PC-9 (cell line): ENCODE measurements at places on chromosomes 11 and 22. TPM values are rescaled to one million over a fixed set of nuclear protein-coding genes. Genes with fewer than 3 reads are reported as not detected.

Gene ALX4
- not detected in 2 replicates for total RNA-seq

Gene EED
- total RNA-seq: 33.4 and 37.4 TPM in 2 replicates

Gene TSSK2
- total RNA-seq: not detected in 2 replicates

Gene POLD3
- 41.2 and 44.1 TPM in 2 replicates for total RNA-seq

- DNase-seq: no peak
- H3K27me3 ChIP-seq: no peaks in the 10 kb centered on the region
- H3K27ac ChIP-seq: no peak overlapping the region
- no peak overlapping the region for H3K4me3 ChIP-seq
- no peaks in the 10 kb centered on the region for H3K36me3 ChIP-seq
Observed at GRCh38 chr11:25339281-25339680, 842.4 kb downstream of the LUZP2 start.

- H3K27me3 ChIP-seq: peaks cover 100% of the 10 kb centered on the region
- H3K4me1 ChIP-seq: no peaks in the 10 kb centered on the region
- no peaks in the 10 kb centered on the region for H3K36me3 ChIP-seq
- no peak for DNase-seq
- no peak overlapping the region for H3K4me3 ChIP-seq
Observed at GRCh38 chr11:117548876-117549275, 221.2 kb downstream of the CEP164 start.

- no peaks in the 10 kb centered on the region for H3K27me3 ChIP-seq
- H3K36me3 ChIP-seq: no peaks in the 10 kb centered on the region
- no peak overlapping the region for H3K4me3 ChIP-seq
- DNase-seq: no peak
- no peak overlapping the region for H3K27ac ChIP-seq
Observed at GRCh38 chr11:27204529-27204928, 158.5 kb downstream of the CCDC34 start.

GRCh38 chr11:66242095-66242765, 26.2 kb upstream of the RAB1B start:
- no peak overlapping the region for H3K4me3 ChIP-seq
- DNase-seq: no peak
- no peaks in the 10 kb centered on the region for H3K36me3 ChIP-seq
- no peaks in the 10 kb centered on the region for H3K27me3 ChIP-seq
- no peak overlapping the region for H3K27ac ChIP-seq

DNA sequence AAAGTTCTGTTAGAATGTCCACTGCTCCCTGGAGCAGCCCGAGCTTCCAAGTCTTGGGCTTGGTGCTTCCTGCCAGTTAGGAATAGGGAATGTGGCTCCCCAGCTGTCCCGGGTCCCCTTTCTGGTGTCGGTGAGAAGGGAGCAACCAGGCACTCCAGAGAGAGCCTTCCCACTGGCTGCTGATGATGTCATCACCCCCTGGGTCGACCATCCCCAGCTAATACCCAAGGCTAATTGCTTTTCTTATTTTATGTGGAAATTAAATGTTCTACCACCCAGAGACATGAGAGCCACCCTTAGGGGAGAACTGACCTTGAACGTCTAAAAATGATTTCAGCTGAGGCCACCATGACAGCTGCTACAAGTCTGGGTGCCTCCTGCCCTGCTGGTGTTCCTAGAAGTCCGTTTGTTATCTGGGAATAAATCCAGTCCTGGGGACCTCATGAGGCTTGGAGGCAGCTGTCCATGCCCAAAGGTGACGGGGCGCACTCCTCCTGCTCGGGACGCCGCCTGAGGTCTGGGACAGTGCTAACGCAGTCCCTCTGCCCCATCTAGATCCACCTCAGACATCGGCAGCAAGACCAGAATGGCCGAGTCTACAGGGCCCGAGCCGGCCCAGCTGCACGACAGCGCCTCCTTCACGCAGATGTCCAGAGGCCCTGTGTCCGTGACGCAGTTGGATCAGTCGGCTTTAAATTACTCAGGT, 42.3 kb downstream of the C11orf91 start:
- H3K4me3 ChIP-seq: no peak overlapping the region
- H3K27me3 ChIP-seq: no peaks in the 10 kb centered on the region
- no peaks in the 10 kb centered on the region for H3K36me3 ChIP-seq
- no peaks in the 10 kb centered on the region for H3K4me1 ChIP-seq
- DNase-seq: no peak

DNA sequence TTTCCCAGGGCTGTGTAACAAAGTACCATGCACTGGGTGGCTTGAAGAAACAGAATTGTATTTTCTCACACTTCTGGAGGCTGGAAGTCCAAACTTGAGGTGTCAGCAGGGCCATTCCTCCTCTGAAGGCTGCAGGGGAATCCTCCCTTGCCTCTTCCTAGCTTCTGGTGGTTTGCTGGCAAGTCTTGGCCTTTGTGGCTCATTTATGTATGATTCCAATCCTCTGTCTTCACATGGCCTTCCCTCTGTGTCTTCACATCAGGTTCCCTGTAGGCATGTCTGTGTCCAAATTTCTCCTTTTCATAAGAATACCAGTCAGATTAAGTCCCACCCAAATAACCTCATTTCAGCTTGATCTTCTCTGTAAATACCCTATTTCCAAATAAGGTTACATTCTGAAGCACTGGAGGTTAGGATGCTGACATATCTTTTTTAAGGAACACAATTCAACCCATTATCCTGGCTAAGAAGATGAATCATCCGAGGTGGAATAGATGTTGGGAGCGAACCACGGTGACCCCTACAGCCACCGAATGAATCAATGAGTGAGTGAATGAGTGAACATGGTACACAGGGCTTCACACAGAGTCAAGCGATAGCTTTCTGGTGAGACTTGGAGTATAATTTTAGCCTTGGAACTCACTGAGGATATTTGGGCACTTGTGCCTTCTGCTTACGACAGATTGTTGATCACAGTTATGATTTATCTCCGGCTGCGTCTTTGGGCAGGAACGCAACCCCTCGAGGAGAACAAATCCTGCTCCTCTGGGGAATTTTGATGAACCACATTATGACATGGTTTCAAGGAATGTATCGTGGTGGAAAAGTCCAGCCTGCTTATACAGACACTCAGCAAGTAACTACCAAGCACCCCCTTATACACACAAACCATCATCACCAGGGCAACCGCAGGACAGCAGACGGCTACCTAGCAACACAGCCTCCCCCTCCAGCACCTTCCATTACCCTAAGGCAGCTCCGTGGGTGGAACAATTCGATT, 34.3 kb upstream of the MICAL2 start:
- H3K27ac ChIP-seq: no peak overlapping the region
- no peaks in the 10 kb centered on the region for H3K27me3 ChIP-seq
- H3K4me3 ChIP-seq: no peak overlapping the region
- H3K4me1 ChIP-seq: peaks cover 31% of the 10 kb centered on the region
- DNase-seq: peak; percentile 41
- H3K36me3 ChIP-seq: no peaks in the 10 kb centered on the region

- peaks cover 70% of the 10 kb centered on the region for H3K27me3 ChIP-seq
- H3K4me1 ChIP-seq: no peaks in the 10 kb centered on the region
- no peak overlapping the region for H3K27ac ChIP-seq
Observed at GRCh38 chr22:44183287-44183588, 2.5 kb downstream of the PARVG start.

GRCh38 chr22:38872831-38873248, 824 bp upstream of the CBX6 start:
- H3K27me3 ChIP-seq: no peaks in the 10 kb centered on the region
- H3K36me3 ChIP-seq: peaks cover 3% of the 10 kb centered on the region; the same call in 1 of the 2 replicates
- no peak for DNase-seq
- peak overlapping the region; percentile 62; the same call in 1 of the 2 replicates for H3K27ac ChIP-seq
- H3K4me3 ChIP-seq: peak overlapping the region; percentile 83

DNA sequence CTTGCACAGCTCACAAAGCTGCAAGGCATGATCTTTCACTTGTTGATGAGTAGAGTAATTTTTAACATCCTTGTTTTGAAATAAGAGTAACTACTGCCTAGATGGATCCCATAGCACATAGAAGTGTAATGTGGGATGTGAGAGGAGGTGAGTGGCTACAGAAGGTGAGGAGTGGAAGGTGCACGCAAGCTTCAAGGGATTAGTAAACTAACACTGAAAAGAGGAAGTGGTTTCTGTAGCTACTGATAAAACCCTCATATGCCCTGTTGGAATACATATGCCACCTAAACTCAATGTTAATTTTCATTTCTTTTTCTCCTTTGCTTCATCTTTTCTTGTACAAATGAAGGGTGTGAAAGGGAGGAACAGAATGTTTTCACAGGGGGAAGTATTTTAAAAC, 22.0 kb upstream of the CTSC start:
- peaks cover 37% of the 10 kb centered on the region for H3K4me1 ChIP-seq
- no peak overlapping the region for H3K27ac ChIP-seq
- DNase-seq: no peak

- H3K4me3 ChIP-seq: no peak overlapping the region
- H3K36me3 ChIP-seq: 0 out of 2 replicates have a peak, but pooled peaks cover 5% of the 10 kb centered on the region
- H3K4me1 ChIP-seq: peaks cover 38% of the 10 kb centered on the region
- no peaks in the 10 kb centered on the region for H3K27me3 ChIP-seq
- peak overlapping the region; percentile 91 for H3K27ac ChIP-seq
- peak; percentile 50 for DNase-seq
Observed at GRCh38 chr22:40258501-40258915, 80.8 kb downstream of the TNRC6B start.

DNA sequence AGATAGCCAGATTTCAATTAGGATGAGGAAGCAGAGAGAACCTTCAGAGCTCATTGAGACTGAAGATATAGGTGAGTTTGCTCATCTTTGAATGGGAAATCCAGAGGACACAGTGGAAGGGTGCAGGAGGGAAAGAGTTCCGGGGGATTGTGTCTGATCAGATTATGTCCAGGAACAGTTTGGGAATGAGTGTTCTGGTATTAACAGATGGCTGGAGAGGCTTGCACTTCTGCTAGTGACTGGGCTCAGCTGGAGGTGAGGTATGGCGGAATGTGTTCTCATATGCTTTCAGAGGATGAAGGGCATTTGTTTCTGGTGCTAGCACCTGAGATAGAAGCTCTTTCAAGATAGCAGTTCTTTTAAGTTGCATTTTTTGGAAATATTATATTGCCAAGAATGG, 27.6 kb downstream of the ALKBH3 start:
- no peaks in the 10 kb centered on the region for H3K4me1 ChIP-seq
- no peak overlapping the region for H3K4me3 ChIP-seq
- H3K27ac ChIP-seq: no peak overlapping the region
- no peak for DNase-seq

DNA sequence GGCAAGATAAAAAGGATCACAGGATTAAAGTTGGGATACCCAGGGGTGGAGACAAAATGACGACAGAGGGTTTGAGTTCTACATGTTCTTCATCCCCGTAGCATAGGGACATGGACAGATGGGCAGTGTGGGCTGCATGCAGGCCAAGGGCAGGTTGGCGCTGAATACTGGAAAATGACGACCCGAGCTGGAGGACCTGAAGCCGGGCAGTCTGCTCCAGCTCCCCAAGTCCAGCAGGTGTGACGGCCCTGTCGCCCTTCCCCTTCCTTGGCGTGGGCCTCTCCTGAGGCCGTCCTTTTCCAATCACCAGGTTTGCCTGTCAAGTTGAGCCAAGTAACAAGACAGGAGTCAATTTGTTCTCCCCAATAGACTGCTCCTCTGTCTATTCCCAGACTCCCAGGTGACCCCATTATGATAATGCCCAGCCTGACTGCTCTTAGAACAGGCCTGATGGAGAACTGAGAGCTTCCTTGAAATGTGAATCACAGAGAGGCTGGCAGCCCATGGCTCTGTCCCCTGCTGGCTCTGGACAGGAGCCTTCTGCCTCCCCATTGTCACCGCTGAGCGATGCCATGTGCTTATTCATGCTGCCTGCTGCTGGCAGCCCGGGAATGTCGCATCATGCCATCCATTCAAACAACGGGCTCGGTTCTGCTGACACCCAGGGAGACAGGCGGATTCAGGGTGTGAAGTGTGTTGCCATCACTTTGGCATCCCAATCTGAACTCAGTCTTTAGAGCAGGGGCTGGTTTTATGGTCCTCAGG, 392.1 kb downstream of the NTM start:
- no peak for DNase-seq
- H3K27ac ChIP-seq: no peak overlapping the region
- H3K27me3 ChIP-seq: peaks cover 34% of the 10 kb centered on the region
- H3K4me3 ChIP-seq: no peak overlapping the region
- H3K36me3 ChIP-seq: no peaks in the 10 kb centered on the region

DNA sequence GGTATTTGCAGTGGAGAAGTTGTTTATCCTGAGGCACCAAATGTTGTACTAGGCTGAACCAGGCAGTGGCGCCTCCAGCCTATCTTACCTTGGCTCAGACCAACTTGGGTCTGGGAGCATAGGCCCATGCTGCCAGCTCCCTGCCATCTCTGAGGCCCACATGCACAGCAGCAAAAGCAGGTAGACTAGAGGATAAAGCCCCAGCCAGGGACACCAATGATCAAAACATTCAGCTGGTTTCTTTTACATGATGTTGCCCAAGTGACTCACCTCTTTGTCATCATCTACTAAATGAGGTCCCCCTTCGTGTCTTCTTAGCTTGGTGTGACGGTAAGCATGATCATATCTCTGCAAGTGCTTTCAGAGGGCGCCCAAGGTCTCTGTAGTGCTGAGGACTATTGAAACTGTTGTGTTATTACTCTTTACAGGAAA, 112.1 kb upstream of the DRD2 start:
- peaks cover 68% of the 10 kb centered on the region for H3K27me3 ChIP-seq
- H3K4me3 ChIP-seq: no peak overlapping the region
- no peaks in the 10 kb centered on the region for H3K36me3 ChIP-seq
- no peak for DNase-seq
- no peak overlapping the region for H3K27ac ChIP-seq

- no peaks in the 10 kb centered on the region for H3K27me3 ChIP-seq
- H3K36me3 ChIP-seq: peaks cover 21% of the 10 kb centered on the region; the same call in 1 of the 2 replicates
- H3K4me1 ChIP-seq: no peaks in the 10 kb centered on the region
- DNase-seq: no peak
- no peak overlapping the region for H3K4me3 ChIP-seq
Observed at GRCh38 chr11:20415432-20415831, 27.9 kb downstream of the PRMT3 start.
